Naive thymus-derived CD4-positive, alpha-beta T cell (primary cell): ENCODE measurements at places on chromosomes 12 and 14.

DNA sequence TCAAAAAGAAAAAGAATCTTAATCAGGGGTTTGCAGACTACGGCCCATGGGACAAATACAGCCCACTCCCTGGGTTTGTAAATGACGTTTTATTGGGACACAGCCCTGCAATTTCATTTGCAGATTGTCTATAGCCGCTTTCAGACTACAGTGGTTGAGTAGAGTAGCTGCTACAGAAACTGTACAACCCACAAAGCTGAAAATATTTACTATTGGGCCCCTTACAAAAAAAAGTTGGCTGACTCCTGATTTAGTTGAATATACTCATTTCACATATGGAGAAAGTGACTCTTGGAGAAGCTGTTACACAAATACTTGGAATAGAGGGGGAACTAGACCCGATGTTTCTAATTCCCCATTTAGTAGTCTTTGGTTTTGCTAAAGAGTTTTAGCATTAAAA lies 162.5 kb upstream of the NOS1 start:
- H3K4me1 ChIP-seq = no peaks in the 10 kb centered on the region
- no peak overlapping the region for H3K4me3 ChIP-seq
- DNase-seq = no peak
- H3K27ac ChIP-seq = no peak overlapping the region

- H3K36me3 ChIP-seq = no peaks in the 10 kb centered on the region
- H3K4me3 ChIP-seq = peak overlapping the region; percentile 33
- peaks cover 27% of the 10 kb centered on the region for H3K4me1 ChIP-seq
Measured at GRCh38 chr14:65282896-65283253, 129.7 kb upstream of the FUT8 start.

DNA sequence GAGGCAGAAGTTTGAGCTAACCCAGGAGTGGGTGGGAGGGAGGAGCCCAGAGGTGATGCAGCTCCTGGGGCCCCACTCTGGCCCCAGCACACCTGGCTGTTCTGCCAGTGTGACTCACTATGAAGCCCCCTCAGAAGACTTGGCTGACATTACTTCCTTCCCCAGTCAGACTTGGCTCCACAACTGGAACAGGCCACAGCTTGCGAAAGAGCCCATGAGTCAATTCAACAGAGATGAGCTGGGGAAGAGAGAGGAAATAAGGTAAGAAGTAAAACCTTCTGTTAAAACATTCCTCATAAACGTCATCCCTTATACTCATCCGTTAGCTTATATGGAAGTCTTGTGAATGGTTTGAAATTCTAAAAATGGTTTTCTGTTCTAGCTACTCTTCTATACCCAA lies 245.9 kb downstream of the ADAMTS20 start:
- no peaks in the 10 kb centered on the region for H3K4me1 ChIP-seq
- no peak overlapping the region for H3K4me3 ChIP-seq
- H3K27ac ChIP-seq = no peak overlapping the region
- DNase-seq = no peak
- H3K27me3 ChIP-seq = no peaks in the 10 kb centered on the region

DNA sequence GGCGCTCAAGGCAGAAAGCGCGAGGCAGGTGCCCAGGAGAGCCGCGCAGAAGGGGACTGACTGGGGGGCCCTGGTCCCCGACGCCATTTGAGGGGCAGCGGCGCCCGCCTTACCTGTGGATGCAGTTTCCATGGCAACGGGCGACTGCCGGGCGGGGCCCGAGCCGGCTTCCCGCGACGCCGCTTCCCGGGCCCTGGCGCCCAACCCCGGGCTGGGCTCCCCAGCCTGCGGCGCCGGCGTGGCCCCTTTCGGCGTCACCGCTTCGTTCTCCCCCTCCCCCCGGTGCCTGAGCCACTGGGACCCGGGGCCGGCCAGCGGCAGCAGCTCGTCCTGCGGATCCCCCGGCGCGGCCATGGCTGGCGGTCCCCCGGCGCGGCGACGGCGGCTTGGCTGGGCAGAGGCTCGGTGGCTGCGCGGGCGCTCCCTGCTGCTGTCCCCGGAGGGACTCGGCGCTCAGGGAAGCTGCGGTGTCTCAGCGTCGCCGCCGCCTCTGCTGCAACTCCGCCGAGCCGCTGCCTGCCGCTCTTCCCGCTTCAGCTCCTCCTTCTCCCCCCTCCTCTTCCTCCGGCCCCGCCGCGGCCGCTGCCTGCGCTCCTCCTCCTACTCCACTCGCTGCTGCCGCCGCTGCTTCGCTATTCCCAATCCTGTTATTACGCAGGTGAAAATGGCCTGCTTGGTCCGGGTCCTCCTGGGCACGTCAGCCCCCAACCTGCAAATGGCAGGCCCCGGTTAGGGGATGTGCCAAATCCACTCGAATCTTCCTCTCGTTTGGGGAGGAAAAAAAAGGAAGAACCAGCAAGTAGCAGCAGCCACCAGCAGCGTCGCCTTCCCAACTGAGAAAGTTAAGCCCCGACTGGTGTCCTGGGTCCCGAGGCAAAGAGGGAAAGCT lies at the start of gene RTN1:
Gene RTN1 (minus strand): TSS at position 500 of the 889 bp plus-strand sequence. CDS start 146 bp downstream, at position 354.
- H3K27ac ChIP-seq = no peak within 1 kb of the TSS
- H3K36me3 ChIP-seq = no peaks in the 10 kb centered on the region
- H3K4me3 ChIP-seq = no peak within 1 kb of the TSS
- peaks cover 4% of the 10 kb centered on the region for H3K4me1 ChIP-seq

DNA sequence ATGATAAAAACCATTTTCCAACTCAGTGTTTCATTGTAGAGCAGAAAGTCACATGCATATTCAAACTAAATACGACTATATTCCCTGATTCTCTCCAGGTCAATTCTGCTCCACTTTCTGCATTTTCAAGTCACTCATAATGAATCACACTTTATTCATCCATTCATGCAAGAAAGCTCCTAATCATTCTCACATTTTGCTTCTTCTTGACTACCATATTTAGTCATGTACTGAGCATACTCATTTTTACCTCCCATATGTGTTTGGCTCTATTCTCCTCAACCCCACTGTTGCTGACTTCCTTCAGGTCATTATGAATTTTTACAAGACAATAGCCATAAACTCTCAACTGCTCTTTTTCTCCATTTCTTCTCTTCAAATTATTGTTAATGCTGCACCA lies 43.4 kb upstream of the PIK3C2G start:
- no peak overlapping the region for H3K4me3 ChIP-seq
- DNase-seq = no peak
- no peaks in the 10 kb centered on the region for H3K36me3 ChIP-seq
- no peaks in the 10 kb centered on the region for H3K4me1 ChIP-seq

GRCh38 chr14:96627811-96628775 lies 125.9 kb downstream of the PAPOLA start:
- no peak overlapping the region for H3K27ac ChIP-seq
- H3K4me1 ChIP-seq = no peaks in the 10 kb centered on the region
- DNase-seq = no peak
- H3K36me3 ChIP-seq = no peaks in the 10 kb centered on the region
- H3K27me3 ChIP-seq = no peaks in the 10 kb centered on the region

DNA sequence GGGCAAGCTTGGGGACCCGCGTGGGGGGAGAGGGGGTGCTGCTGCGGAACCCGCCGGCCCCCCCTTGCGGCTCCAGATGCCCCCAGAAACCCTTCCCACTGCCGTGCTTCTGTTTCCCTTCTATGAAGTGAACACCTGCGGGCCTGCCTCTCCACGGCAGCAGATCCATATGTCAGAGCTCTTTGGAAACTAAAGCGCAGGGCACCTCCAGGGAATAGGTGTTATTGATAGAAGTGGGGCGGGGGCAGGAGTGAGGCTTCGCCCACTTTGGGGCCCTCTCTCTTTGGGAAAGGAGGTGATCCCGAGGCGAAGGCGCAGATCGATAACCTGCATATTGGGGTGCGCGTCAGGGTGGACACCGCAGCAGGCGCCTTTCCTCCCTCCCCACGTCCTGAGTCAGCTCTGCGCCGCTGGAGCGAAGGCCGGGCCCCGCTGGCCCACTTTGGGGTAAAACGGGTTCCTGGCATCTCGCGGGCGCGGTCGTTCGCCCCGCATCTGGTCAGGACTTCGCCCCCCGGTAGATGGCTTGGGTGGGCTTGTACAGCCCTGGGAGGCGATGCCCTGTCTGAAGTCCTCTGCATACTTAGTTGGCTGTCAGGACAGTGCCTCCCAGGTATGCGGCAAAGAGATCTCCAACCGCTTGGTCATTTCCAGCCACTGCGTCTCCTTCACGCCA lies 524 bp downstream of the KMT5A start:
- H3K36me3 ChIP-seq = no peaks in the 10 kb centered on the region
- H3K4me1 ChIP-seq = peaks cover 11% of the 10 kb centered on the region
- H3K27me3 ChIP-seq = no peaks in the 10 kb centered on the region
- H3K4me3 ChIP-seq = peak overlapping the region; percentile 77

DNA sequence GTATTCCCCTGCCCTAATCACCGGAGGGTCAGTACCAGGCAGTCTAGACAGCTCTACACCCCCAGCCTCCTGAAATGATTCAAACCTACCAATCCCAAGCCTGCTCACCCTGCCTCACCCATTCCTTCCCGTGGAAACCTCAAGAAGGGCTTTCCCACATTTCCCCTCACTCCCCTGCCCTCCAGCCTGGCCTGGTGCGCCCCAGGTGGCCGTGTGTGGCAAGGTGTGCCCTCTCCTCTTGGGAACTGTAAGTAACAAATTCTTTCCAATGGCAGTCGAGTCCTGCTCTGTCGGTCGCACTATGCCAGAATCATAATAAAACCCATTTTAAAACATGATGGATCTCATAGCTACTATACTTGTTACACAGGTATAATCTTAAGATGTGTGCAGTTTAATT lies 13.9 kb upstream of the DEGS2 start:
- DNase-seq = no peak
- no peak overlapping the region for H3K4me3 ChIP-seq
- no peaks in the 10 kb centered on the region for H3K27me3 ChIP-seq
- H3K4me1 ChIP-seq = no peaks in the 10 kb centered on the region
- no peaks in the 10 kb centered on the region for H3K36me3 ChIP-seq

- no peak overlapping the region for H3K27ac ChIP-seq
- no peaks in the 10 kb centered on the region for H3K36me3 ChIP-seq
- no peak overlapping the region for H3K4me3 ChIP-seq
- DNase-seq = no peak
- H3K27me3 ChIP-seq = no peaks in the 10 kb centered on the region
Measured at GRCh38 chr14:90599339-90599738, 202.5 kb downstream of the CALM1 start.

DNA sequence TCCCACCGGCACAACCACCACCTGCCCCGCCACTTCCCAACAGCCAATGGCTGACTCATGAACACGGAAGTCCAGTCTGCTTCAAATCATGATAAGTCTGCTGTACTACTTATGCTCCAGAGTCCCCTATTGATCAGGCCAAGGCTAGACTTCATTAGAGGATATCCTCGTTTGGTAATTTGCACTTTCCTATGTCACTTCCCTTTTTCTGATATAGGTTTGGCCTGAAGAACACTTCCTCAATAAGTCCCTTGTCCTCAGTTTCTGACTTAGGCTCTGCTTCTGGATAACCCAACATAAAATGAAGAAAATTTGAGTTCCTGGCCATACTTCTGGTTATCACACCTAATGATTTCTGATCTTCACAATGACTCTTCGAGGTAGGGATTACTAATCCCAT lies 45.3 kb downstream of the IFNG-AS1 start:
- no peak overlapping the region for H3K27ac ChIP-seq
- DNase-seq = no peak
- H3K27me3 ChIP-seq = no peaks in the 10 kb centered on the region
- H3K4me3 ChIP-seq = no peak overlapping the region
- no peaks in the 10 kb centered on the region for H3K4me1 ChIP-seq

DNA sequence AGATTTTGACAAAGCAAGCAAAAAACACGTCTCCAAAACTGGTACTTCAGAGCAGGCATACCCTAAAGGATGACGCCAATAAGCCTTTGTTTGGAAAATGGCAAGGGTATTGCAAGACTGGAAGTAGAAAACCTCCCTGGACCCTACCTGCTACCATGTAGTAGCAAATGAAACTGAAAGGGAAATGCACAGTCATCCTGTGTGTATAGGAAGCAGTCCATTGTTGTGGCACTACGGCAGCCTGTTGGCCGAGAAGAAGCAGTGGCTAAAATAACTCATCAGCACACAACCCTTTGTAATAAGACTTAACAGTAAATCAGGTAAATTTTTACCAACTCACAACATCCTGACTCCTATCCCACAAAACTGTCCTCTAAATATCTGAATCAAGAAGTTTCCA lies 386.4 kb downstream of the RGS6 start:
- H3K4me3 ChIP-seq = no peak overlapping the region
- H3K4me1 ChIP-seq = no peaks in the 10 kb centered on the region
- DNase-seq = no peak
- no peaks in the 10 kb centered on the region for H3K36me3 ChIP-seq
- no peak overlapping the region for H3K27ac ChIP-seq
- no peaks in the 10 kb centered on the region for H3K27me3 ChIP-seq

DNA sequence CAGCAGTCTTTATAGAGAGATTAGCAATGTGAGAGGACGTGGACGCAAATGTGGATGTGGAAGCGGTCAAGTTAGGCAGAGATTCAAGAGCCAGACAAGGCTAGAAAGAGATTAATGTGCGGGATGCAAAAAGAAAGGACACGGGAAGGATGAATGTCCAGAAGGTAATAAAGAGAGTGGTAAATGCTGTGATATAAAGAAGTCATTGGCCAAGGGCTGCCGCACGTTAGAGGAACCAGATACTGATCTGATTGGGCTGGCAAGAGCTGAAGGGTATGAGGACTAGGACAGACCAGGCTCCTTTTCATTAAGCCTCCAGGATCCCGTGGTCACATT lies 59.5 kb downstream of the DHRS2 start:
- DNase-seq = no peak
- H3K4me3 ChIP-seq = no peak overlapping the region

GRCh38 chr12:54404061-54405004 lies 14.7 kb downstream of the ITGA5 start:
- H3K4me3 ChIP-seq = no peak overlapping the region
- peaks cover 17% of the 10 kb centered on the region for H3K4me1 ChIP-seq
- DNase-seq = peak; percentile 72
- peaks cover 45% of the 10 kb centered on the region for H3K36me3 ChIP-seq
